Mesothelial cell of epicardium (in vitro differentiated cells): ENCODE measurements at places on chromosomes 7 and 10. TPM values are rescaled to one million over a fixed set of nuclear protein-coding genes. Genes with fewer than 3 reads are reported as not detected.

DNA sequence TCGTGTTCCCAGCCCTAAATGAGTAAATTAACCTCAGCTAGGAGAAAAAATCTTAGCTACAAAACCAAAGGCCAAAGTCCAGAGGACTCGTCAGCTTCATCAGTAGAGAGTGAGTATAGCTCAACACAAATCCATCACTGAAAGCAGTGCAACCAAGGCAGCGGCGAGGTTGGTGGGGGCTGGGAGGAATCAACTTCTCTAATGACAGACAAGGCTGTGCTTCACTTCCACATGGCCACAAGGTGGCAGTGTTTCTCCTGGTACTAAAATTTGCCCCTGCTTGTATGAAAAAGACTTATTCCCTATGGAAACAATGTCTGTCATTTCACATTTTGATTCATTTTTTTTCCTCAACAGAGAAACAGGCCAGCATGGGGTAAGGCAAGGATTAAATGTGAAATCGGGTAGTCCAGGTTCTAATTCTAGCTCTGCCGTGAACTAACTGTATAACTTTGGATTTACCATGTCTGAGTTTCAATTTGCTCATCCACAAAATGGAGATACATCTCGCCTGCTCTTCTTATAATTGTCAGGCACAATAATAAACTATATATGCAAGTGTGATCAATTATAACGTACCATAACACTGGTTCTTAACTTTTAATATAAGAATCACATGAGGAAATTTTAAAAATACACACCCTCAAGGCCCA is 39.3 kb downstream of the FAS start:
- H3K4me3 ChIP-seq: no peak overlapping the region
- no peak overlapping the region for H3K27ac ChIP-seq
- H3K27me3 ChIP-seq: peaks cover 4% of the 10 kb centered on the region
- DNase-seq: peak; percentile 74
- no peaks in the 10 kb centered on the region for H3K36me3 ChIP-seq
- peaks cover 17% of the 10 kb centered on the region for H3K4me1 ChIP-seq

DNA sequence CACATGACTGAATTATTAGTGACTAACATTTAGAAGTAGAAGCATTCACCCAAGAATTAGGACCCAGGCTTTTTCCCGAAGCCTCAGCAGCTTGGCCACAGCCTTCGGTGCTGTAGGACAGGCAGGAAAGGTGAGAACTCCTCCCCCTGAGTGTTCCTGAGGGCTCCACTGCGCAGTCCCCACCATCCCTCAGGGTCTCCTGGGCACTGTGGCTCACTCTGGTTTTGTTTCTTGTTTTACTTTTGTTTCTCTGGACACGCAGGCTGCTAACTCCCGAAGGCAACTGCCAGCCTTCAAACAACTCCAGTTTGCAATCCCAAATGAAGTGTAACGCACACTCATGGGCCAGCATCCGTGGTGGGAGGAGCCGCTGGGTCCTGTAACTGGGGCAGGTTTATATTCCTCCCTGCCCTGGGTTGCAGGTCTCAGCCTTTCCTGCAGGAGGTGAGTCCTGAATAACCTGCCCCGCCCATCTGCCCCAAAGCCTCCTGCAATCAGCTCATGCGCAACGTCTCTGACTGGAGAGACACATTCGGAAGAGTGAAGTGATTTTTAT is 492.9 kb downstream of the PTPRN2 start:
- H3K4me3 ChIP-seq: no peak overlapping the region
- H3K27me3 ChIP-seq: no peaks in the 10 kb centered on the region
- H3K27ac ChIP-seq: no peak overlapping the region

Gene RBP3
- total RNA-seq: not detected in 3 replicates

Gene SCART1
- 4.1 to 4.7 TPM (median 4.4 TPM) in 3 replicates for total RNA-seq

Gene SLC26A3
- not detected in 3 replicates for total RNA-seq

DNA sequence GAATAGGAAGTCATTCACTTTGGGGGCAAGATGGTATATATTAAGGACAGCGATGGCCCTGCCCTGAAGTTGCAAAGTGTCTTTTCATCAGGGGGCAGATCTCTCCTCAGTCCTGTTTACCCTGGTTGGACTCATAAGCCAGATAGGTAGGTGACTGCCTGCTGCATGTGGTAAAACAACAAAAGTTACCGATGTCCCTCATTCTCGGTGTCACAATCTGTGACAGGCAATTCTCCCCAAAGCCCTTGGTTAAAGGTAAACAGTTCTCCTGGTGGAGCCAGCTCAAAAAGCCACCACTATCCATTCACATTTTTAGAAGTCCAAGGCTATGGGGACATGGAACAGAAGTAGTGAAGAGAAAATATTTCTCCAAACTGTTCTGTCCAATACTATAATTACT is 9.9 kb upstream of the SLC25A13 start:
- H3K27ac ChIP-seq: no peak overlapping the region
- H3K4me1 ChIP-seq: peaks cover 30% of the 10 kb centered on the region
- H3K4me3 ChIP-seq: no peak overlapping the region
- no peak for DNase-seq

DNA sequence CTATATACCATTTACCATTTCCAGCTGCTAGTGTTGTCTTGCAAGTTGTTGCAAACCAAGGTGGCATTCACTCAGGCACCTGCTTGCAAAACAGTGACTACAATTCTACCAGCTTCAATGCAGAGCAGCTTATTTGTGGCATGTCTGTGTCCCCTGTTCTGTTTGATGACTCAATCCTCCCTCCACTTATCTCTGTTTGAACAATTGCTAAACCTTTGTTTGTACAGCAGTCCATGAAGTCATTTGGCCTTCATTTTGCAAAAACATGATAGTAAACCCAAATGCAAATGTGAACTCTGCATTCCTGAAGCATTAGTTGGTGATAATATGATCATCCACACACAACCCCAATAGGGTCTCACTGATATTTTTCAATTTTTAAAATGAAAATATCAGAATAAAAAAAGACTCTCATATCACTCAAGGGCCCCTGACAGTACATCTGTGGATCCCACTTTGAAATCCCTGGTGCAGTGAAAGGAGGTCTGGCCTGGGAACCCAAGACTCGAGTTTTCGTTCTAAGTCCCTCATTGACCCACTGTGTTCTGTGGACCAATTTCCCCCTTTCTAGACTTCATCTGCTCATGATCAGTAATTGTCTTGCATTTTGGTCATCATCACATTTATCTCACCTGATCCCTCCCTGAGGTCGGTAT is 425.4 kb downstream of the RPS24 start:
- peak overlapping the region; percentile 93 for H3K27ac ChIP-seq
- no peaks in the 10 kb centered on the region for H3K36me3 ChIP-seq
- no peak overlapping the region for H3K4me3 ChIP-seq
- peaks cover 63% of the 10 kb centered on the region for H3K4me1 ChIP-seq

DNA sequence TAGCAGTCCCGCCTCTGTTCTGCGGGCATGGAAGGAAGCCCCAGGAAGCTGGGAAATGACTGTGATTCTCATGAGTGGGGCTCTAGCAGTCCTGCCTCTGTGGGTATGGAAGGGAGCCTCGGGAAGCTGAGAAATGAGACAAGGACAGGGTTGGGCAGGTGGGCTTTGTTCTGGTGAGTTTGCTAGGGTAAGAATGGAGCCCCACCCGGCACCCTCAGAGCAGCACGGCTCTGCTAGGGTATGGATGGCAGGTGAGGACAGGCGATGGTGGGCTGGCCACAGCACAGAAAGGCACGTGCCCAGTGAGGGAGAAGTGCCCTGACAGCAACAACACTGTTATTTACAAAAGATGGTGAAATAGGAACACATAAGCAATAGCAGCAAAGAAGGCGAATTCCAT is 39.6 kb downstream of the SVIL start:
- no peak for DNase-seq
- H3K4me1 ChIP-seq: peaks cover 42% of the 10 kb centered on the region

GRCh38 chr10:60465801-60466200 is 76.1 kb upstream of the ANK3 start:
- H3K4me1 ChIP-seq: peaks cover 9% of the 10 kb centered on the region
- no peak overlapping the region for H3K4me3 ChIP-seq
- no peak overlapping the region for H3K27ac ChIP-seq
- no peaks in the 10 kb centered on the region for H3K27me3 ChIP-seq
- H3K36me3 ChIP-seq: peaks cover 6% of the 10 kb centered on the region
- DNase-seq: no peak

GRCh38 chr10:74880041-74880440 is 53.6 kb downstream of the KAT6B start:
- H3K4me3 ChIP-seq: no peak overlapping the region
- no peak for DNase-seq
- H3K27me3 ChIP-seq: no peaks in the 10 kb centered on the region
- no peak overlapping the region for H3K27ac ChIP-seq

DNA sequence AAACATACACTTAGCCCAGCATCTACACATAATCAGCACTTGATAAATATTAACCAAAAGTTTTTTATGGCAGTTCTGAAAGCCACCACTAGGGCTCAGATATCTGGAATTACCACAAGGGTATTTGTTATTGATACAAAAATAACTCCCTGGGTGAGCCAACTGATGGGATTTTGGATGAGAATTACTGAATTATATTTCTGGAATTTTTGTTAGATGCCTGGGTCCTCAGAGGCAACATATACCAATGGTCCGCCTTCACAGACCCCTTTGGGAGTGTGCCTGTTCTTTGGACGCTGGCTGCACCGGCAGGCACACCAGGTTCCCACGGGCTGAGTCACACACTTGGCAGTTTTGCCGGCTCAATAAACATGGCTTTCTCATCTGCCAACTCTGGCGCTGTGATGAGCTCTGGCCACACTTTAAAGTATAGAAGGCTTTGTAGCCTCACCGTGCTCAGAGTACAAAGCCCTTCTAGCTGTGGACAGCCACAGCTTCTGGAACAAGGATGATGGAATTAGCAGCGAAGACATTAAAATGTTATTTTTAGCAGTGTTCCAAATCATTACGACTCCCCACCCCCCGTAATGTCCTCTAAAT is 24.5 kb upstream of the EEPD1 start:
- no peak overlapping the region for H3K27ac ChIP-seq
- H3K4me3 ChIP-seq: no peak overlapping the region
- peaks cover 2% of the 10 kb centered on the region for H3K27me3 ChIP-seq

Gene DCLRE1A
- total RNA-seq: 6.4 to 6.7 TPM (median 6.4 TPM) in 3 replicates

GRCh38 chr10:77456414-77456813 is 181.2 kb downstream of the KCNMA1 start:
- no peak overlapping the region for H3K4me3 ChIP-seq
- no peaks in the 10 kb centered on the region for H3K27me3 ChIP-seq
- DNase-seq: no peak
- H3K4me1 ChIP-seq: peaks cover 18% of the 10 kb centered on the region
- H3K27ac ChIP-seq: no peak overlapping the region

- H3K27ac ChIP-seq: no peak overlapping the region
- no peaks in the 10 kb centered on the region for H3K4me1 ChIP-seq
- no peaks in the 10 kb centered on the region for H3K27me3 ChIP-seq
- DNase-seq: no peak
- no peaks in the 10 kb centered on the region for H3K36me3 ChIP-seq
Observed at GRCh38 chr7:122572706-122573105, 126.2 kb downstream of the RNF133 start.

DNA sequence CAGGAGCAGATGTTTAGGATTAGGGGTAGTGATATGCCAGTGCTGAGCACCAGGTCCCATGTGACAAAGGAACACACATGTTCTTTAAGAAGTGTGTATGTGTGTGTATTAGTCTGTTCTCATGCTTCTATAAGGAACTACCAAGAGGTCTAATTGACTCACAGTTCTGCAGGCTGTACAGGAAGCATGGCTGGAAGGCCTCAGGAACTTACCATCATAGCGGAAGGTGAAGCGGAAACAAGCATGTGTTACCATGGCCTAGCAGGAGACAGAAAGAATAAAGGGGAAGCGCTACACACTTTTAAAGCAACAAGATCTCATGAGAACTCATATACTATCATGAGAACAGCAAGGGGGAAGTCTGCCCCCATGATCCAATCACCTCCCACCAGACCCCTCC is 22.8 kb upstream of the PDZD8 start:
- no peaks in the 10 kb centered on the region for H3K36me3 ChIP-seq
- no peak for DNase-seq
- no peak overlapping the region for H3K4me3 ChIP-seq
- no peak overlapping the region for H3K27ac ChIP-seq

DNA sequence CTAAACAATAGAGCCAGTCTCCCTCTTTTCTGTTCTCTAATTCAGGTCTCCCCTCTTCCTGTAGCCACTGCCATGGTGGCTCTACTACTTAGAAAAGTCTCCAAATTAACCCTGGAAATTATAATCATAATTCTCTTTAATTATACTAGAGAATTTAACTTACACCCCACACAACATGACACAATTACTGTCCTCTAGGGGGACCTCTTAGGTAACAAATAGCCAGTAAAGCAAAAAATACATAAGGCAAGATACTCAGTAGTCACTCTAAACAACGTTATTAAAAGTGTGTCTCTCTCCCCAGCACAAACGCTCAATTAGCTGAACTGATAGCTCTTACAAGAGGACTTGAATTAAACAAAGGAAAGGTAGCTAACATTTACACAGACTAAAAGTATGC is 44.3 kb upstream of the ZNF107 start:
- no peak overlapping the region for H3K4me3 ChIP-seq
- no peak overlapping the region for H3K27ac ChIP-seq
- no peaks in the 10 kb centered on the region for H3K4me1 ChIP-seq
- no peak for DNase-seq

GRCh38 chr7:26856176-26856985 is 8.0 kb downstream of the SKAP2 start:
- H3K4me1 ChIP-seq: peaks cover 81% of the 10 kb centered on the region
- peak overlapping the region; percentile 100 for H3K27ac ChIP-seq
- no peak for DNase-seq
- no peaks in the 10 kb centered on the region for H3K27me3 ChIP-seq
- H3K36me3 ChIP-seq: peaks cover 1% of the 10 kb centered on the region
- peak overlapping the region; percentile 89 for H3K4me3 ChIP-seq

DNA sequence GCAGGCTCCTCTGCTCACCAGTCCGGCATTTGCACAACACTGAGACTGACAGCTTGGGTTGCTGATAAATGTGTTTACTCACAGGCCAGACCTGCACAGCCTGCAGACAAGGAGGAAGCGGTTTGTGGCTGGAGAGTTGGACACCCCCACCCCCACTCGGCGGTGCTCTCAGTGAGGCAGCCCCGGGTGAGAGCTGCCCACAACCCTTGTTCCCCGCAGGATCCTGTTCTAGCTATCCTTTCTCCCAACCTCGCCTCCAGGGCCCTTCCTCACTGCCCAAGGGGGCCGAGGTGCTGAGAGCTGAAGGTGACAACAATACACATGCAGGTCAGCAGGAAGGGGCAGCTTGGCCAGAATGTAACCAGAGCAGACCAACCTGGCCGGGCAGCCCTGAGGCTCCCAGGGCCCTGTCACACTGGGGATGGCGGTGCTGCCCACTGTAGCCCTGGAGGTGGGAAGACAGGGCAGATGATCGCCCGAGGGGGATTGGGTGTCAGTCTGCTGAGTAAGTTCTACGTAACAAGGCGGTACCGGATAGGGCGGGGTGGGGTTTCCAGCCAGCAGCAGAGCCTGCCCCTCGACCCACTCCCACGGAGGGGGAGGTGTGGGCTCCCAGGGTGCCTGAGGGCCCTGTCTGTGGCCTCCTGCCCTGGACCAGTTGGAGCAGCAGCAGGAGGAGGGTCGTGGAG is 2.1 kb upstream of the ADAM8 start:
- DNase-seq: no peak
- H3K4me1 ChIP-seq: peaks cover 22% of the 10 kb centered on the region
- peak overlapping the region; percentile 30 for H3K4me3 ChIP-seq
- H3K27ac ChIP-seq: peak overlapping the region; percentile 72

GRCh38 chr10:101956117-101956516 is 99.9 kb downstream of the ARMH3 start:
- no peak overlapping the region for H3K27ac ChIP-seq
- no peaks in the 10 kb centered on the region for H3K4me1 ChIP-seq
- no peaks in the 10 kb centered on the region for H3K27me3 ChIP-seq
- peaks cover 35% of the 10 kb centered on the region for H3K36me3 ChIP-seq
- H3K4me3 ChIP-seq: no peak overlapping the region
- no peak for DNase-seq
